ENCODE measurements at places on chromosomes 7 and 10.

DNA sequence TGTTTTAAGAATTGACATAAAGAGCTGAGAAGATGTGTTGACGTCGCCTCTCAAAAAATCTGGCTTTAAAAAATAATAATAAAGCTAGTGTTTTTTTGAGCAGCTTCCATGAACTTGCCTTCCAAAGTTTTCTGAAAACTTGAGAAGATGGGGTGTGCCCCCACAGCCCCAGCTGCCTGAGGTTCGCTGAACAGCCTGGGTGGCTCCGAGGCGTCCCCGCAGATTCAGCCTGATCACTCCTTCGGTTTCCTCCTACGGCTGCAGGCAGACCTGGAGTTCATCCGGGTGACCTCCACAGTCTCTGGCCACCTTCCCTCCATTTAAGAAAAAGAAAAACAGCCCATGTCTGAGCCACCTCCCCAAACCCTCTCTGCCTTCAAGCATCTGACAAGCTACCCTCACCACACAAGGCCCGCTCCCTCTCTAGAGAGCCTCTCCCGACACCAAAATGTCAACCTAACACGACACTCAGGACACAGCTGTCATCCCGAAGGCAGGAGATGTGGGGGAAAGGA, 177.8 kb downstream of the PTPRN2 start:
- no peak for DNase-seq

GRCh38 chr7:6350433-6351058, 78.1 kb upstream of the CYTH3 start:
- no peak for DNase-seq

DNA sequence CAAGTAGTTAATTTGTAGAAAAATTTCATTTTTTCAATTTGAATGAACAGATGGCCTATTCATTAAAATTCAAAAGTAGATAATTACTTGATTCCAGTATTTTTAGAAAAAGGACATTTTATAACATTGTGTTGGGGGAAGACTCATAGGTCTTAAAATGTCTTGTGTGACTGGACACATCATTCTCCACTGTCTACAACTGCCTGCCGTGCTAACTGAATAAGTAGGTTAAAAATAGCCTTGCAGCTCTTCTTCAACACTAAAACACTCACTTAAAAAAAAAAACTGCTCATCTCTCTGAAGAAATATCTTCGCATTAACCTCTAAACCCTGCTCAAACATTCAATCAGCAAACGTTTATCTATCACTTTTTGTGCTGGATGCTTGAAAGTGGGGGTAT, 253.8 kb downstream of the CSTF2T start:
- DNase-seq = no peak

DNA sequence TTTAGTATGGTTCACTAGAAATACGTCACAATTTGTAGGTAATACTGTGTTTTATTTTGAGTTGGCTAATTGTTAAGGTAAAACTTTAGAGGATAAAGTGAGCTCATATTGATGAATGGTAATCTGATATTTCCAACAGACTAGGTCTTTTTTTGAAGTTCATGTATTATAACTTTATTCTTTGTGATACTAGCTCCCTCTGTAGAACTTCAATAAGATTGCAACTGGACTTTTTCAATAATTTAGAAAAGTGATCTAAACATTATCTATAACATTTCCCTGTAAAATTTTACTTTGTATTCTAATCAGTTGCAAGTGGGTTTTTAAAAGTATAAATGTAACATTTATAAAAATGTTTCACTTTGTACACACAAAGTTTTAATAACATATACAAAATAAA, 83.5 kb downstream of the ADK start:
- no peak for DNase-seq

DNA sequence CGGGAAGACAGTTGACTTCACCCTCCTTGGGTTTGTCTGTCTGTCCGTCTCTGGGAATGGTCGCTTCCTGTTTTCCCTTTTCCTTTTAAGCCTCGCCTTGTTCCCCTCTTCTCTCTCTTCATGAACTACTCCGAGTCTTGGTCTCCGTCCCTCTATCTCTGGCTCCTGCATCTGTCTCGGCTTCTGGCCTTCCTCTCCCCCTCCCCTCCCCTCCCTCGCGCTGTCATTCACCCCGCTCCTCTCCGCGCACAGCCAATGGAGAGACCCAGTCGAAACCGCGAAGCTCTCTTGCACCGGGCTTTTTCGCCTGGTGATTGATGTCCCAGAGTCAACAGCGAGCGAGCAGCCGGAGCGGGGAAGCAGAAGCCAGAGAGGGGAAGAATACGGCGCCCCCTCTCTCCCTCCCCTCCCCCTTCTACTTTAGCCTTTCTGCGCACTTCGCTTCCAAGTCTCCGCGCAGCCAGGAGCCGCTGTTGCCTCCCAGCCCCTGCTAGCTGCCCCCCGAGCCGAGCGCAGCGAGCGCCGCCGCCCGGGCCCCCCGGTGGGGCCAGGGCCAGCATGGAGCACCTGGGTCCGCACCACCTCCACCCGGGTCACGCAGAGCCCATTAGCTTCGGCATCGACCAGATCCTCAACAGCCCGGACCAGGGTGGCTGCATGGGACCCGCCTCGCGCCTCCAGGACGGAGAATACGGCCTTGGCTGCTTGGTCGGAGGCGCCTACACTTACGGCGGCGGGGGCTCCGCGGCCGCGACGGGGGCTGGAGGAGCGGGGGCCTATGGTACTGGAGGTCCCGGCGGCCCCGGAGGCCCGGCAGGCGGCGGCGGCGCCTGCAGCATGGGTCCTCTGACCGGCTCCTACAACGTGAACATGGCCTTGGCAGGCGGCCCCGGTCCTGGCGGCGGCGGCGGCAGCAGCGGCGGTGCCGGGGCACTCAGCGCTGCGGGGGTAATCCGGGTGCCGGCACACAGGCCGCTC, at the start of gene TLX1:
TSS of gene TLX1 (plus strand) at position 317 of the 978 bp plus-strand sequence. CDS start at position 559, 242 bp downstream.
- DNase-seq = no peak

GRCh38 chr7:151141855-151142685, 25.4 kb downstream of the GBX1 start:
- DNase-seq = no peak

GRCh38 chr7:157061979-157062378, 51.5 kb upstream of the MNX1 start:
- no peak for DNase-seq

GRCh38 chr7:107902381-107902780, 11.4 kb downstream of the DLD start:
- DNase-seq = no peak

Data from neural crest cell (in vitro differentiated cells).